ENCODE measurements at places on chromosomes 7 and 10.

- DNase-seq, result peak; percentile 53
These were observed 25.4 kb downstream of the AIFM2 start for GRCh38 chr10:70106958-70107791.

GRCh38 chr7:147022056-147022455 lies 905.5 kb downstream of the CNTNAP2 start:
- no peak for DNase-seq

DNA sequence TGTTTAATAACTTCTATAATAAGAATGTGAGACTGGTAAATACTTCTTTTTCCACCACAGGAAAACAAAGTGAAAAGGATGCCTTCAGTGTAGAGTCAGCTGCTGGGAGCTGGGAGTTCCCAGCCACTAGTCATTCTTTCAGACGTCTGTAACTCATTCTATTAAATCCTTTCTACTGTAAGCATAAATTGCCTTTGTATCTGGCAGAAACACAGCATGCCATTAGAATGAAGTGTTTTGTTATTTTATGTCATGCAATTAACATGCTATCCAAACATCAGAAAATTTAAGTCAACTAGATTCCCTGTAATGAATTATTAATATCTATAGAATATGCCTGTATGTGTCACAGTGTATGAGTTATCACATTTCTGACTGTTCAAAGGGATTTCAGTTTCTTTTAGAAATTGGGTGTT lies 14.3 kb downstream of the BPGM start:
- DNase-seq, result no peak

DNA sequence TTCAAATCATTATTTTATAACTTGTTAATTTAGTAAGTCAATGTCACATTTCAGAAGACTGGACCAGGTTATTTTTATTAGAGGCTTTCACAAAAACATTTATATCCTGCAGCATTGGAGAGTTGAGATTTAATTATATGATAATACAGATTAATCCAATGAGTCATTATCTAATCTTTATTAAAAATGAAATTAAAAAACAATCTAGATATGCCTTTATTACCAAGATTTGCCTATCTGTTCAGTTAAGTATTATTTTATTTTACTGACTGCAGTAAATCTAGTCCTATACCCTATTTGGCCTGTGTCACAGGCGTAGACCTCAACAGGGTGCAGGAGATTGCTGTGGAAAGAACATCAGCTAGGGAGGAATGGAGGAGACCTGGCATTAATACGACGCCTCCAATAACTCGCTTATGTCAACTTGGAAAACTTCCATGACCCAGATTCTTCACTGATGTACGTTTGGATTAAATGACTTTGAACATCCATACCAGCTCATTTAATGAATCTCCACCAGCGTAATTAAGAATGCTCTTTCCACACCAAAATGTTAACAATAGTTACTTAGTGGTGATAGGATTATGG lies 18.2 kb downstream of the PAXIP1 start:
- DNase-seq, result no peak

DNA sequence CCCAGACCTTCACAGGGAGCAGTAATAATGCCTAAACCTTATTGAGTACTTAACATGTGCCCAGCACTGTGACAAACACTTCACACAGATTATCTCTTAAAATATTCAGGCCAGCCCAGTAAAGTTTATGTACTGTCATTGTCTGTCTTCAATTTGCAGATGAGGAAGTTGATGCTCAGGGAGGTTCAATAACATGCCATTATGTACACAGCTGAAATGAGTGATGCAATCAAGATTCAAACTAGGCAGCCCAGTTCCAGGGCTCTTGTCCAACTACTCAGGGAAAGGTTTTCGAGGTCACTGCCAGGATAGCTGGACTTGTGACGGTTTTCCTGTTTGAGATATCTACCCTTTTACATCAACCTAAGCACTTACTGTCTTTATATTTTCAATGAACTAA lies 56.1 kb downstream of the AUTS2 start:
- no peak for DNase-seq

DNA sequence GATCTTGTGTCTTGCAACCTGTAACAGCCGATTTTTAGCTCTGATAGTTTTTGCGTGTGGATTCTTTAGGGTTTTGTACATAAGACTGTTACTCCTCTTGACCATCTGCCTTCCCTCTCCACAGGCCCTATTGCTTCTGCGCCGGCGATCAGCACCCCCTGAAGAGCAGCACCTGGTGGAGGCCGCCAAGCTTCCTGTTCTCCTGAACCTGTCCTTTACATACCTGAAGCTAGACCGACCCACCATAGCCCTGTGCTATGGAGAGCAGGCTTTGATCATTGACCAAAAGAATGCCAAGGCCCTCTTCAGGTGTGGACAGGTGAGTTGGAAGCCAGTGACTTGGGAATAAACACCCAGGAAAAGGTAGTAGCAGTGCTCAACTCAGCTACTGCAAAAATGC lies 12.6 kb downstream of the FKBP6 start:
- DNase-seq, result no peak

GRCh38 chr10:60607372-60607771 lies 170.9 kb upstream of the CDK1 start:
- no peak for DNase-seq

GRCh38 chr7:50339990-50340500 lies 35.5 kb downstream of the IKZF1 start:
- no peak for DNase-seq

GRCh38 chr10:121615435-121615793 lies 17.2 kb upstream of the FGFR2 start:
- DNase-seq, result peak; percentile 47

GRCh38 chr7:15874774-15875173 lies 188.3 kb upstream of the MEOX2 start:
- no peak for DNase-seq

GRCh38 chr10:26697922-26698608 lies 564 bp downstream of the PDSS1 start:
- DNase-seq, result no peak
